Activated effector memory CD4-positive, alpha-beta T cell treated with anti-CD3 and anti-CD28 coated beads, Interleukin-2, amount 50 U/mL, for 16 hours (primary cell): ENCODE measurements at places on chromosomes 6 and 20.

DNA sequence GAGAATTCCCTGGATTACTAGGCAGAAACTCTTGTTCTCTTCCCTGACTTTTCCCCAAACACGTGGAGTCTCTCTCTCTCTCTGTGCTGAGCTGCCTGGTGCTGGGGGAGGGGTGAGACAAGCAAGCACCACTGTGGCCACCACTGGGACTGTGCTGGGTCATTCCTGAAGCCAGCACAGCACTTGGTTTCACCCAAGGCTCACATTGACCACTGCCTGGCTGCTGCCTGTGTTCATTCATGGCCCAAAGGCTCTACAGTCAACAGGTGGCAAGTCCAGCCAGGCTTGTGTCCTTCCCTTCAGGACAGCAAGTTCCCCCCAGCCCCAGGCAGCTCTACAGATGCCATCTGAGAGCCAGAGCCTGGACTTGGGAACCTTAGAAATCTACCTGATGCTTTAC lies 92.2 kb downstream of the CTNNBL1 start:
- DNase-seq = no peak

- no peak for DNase-seq
Measured at GRCh38 chr6:2534406-2535042, 216.2 kb downstream of the MYLK4 start.

GRCh38 chr6:44921798-44922197 lies 406.3 kb upstream of the RUNX2 start:
- DNase-seq = no peak

GRCh38 chr20:59333951-59334350 lies 33.5 kb downstream of the EDN3 start:
- no peak for DNase-seq

DNA sequence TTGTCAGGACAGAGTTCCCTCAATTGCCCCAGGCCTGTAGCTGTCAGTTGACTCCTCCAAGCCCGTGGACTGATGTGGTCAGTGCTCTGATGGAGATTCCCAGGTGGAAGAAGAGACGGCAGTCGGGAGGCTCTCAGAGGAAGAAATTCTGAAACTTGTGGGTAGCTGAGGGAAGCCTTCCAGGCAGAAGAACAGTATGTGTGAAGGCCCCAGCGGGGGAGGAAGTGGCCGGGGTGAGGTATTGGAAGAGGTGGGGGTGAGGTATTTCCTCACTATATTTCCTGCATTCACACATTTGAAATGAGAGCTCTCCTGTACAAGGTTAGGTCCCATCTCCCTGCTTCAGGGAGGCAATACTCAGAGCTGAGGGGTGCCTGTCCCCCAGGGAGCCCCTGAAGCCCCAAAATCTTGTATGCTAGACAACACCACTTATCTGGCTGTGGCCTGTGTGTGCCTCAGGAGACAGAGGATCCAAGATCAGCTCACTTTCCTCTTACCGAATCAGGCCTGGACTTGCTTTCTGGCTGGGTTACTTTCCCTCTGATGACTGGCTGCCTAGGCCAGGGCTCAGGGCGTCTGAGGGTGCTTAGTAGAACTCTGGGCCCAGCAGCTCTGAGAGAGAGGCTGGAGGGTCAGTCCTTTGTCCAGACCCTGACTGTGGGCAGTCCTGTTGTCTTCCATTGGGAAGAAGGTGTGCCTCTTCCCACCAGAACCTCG lies 49.3 kb upstream of the MYL9 start:
- peak; percentile 82 for DNase-seq

GRCh38 chr20:17835934-17836300 lies 132.7 kb downstream of the SNX5 start:
- DNase-seq = no peak

DNA sequence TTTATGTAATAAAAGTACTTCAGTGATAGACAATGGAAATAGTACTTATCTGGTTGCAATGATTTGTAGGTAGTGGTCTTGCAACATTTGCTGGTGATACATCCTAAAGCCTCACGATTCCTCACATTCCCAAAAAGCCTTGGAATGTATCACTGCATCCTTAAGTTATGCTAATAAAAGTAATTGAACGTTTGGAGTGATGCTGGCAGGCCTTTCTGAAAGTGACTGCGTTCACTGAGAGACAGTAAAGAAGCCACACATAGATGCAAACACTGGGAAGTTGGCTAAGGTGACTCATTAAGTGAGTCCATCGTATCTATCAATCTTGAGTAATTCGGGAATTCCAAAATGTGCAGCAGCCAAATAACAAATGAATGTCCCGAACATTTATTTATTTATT lies 444.1 kb upstream of the SOX4 start:
- DNase-seq = no peak

GRCh38 chr6:41375598-41376151 lies 40.3 kb downstream of the NCR2 start:
- DNase-seq = no peak

GRCh38 chr6:35448191-35448590 lies 3.9 kb upstream of the FANCE start:
- DNase-seq = no peak

DNA sequence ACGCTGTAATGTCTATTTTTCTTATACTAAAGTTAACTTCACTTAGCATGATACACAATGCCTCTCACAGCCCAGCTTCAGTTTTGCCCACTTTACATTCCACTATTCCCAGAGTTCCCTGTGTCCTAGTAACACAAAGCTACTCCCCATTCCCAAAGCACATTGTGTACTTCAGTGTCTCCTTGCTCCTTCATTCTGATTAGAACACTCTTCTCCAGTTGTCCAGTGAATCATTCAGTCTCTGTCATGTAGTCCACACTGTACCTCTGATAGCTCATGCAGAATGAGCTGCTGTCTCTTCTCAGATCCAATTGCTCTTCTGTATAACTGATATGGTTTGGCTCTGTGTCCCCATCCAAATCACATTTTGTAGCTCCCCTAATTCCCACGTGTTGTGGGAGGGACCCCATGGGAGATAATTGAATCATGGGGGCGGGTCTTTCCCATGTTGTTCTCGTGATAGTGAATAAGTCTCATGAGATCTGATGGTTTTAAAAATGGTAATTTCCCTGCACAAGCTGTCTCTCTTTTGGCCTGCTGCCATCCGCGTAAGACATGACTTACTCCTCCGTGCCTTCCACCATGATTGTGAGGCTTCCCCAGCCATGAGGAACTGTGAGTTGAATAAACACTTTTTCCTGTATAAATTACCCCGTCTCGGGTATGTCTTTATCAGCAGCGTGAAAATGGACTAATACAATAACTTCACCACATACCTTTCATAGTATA lies 2.1 kb upstream of the TMX4 start:
- no peak for DNase-seq

- no peak for DNase-seq
Measured at GRCh38 chr6:158573542-158573931, 13.6 kb downstream of the TMEM181 start.

- no peak for DNase-seq
Measured at GRCh38 chr6:1572892-1573291, 36.8 kb upstream of the FOXC1 start.

GRCh38 chr6:7786214-7786661 lies 60.3 kb downstream of the BMP6 start:
- DNase-seq = no peak

DNA sequence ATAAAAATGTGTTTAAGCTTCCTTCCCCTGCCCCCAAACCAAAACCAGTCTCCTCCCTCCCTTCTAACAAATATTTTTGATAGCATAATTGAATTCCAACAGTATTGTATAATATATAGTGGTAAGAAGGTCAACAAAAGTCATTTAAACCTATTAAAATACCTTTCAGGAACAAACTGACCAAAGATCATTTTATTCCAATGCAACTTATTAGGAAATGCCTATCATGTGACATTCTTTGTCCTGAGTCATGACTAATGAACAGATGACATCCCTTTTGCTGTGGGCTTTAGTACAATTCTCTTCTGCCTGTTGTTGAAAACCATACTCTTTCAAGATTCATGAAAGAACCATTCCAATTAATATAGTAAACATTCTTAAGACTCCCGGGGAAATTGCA lies 51.5 kb upstream of the TRAF3IP2 start:
- no peak for DNase-seq

- no peak for DNase-seq
Measured at GRCh38 chr6:152268846-152269442, 368.2 kb downstream of the SYNE1 start.

GRCh38 chr6:104466306-104466705 lies 393.4 kb downstream of the HACE1 start:
- DNase-seq = no peak

DNA sequence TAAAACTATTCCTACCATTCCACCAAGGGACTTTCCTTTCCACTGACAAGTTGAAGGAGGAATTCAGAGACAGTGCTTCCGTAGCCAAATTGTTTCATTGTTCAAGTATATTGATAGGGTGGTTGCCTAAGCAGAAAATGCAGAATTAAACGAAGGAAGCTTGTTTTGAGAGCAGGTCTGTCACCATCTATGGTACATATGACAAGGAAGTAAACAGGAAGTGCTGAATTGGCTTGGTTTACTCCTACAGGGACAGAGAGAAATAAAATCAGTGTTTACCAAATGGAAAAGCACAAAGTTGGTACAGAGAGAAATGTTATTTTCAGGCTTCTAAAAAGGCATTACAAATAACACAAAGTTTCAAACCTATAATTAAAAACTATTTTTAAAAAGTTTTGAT lies 421.8 kb downstream of the CDC5L start:
- no peak for DNase-seq

- no peak for DNase-seq
Measured at GRCh38 chr6:159572439-159573110, 120.5 kb downstream of the SOD2 start.

DNA sequence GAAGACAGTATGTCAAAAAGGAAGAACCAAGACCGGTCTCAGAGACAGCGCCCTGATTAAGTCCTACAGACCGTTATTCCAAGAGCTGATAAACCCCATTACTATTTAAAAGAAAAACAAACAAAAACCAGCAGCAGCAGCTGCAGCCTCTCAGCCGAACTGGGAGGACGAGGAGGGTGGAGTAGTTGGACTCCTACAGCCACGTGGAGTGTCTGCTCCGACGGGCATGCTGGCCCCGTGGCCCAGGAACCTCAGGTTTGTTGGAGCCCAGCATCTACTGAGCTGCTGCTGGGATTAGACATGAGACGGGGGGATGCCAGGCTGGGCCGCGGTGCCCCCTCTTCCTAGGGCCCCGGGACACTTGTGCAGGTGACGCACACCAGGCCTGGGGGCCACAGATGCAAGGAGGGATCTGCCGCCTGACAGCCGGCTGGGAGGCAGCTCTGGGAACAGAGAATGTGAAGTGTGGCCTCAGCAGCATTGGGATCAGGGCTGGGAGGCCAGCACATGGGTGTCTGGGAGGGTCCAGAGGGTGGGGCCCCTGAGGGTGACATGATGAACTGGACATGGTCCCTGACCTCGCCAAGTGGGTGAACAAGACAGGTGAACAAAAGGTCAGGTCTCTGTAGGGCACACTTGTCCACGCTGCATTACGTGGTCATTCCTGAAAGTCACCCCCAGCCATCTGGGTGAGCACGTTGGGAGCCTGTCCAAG lies 2.9 kb upstream of the ZBTB46 start:
- no peak for DNase-seq

GRCh38 chr6:133159255-133159795 lies 81.8 kb upstream of the EYA4 start:
- no peak for DNase-seq

DNA sequence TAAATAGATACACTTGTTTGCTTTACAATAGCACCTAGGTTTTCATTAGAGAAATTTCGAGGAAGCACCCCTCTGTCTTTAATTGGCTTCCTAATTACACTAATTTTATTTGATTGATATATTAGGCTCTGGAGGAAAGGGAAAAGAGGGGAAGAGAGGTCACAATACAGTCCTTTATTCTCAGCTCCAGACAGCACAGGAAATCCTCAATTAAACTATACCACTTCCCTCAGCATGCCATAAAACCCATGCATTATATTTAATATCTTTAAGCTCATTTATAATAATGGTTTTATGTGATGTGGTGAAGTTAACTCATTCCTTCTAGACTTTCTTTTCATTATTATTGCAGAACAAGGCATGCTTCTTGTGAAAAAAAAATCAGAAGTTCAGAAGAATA lies 17.7 kb upstream of the PDE7B start:
- no peak for DNase-seq

- no peak for DNase-seq
Measured at GRCh38 chr6:121175827-121176226, 158.5 kb downstream of the TBC1D32 start.

DNA sequence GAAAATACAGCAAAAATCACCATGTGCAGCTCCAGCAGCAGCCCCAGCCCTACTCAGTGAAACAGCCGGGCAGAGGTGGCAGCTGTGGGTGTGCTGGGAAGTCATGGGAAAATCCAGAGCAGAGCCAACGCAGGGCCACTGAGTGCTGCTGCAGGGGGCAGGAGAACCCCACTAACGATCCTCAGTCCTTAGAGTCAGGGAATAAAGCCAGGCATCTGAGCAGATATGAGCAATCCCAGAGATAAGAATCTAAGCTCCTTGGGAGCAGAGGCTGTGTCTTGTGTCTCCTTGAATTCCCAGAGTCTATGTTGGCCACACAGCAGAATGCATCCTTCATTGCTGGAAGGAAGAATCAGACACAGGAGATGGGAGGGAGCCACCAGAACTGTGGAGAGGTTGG lies 493.1 kb upstream of the MAP3K7 start:
- DNase-seq = no peak

DNA sequence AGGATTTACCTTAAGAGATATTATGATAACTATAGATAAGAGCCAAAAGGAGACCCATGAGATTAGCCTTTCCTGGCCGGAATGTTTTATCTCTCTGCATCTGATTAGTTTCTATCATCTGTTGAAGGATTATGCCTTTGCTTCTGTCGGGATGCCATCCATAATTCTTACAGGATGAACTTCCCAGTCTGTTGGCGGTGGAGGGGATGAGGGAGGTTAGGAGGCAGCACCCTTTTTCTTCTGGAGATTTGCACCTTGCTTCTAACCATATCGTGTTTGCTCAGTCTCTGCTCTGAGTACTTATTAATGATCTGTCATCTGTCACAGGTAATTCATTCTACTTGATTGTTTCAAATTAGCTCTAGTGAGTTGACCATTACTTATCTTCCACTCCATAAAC lies 292.1 kb downstream of the KHDC1L start:
- no peak for DNase-seq

GRCh38 chr20:62604796-62605195 lies 37.5 kb upstream of the SLCO4A1 start:
- DNase-seq = no peak

GRCh38 chr6:43159599-43159998 lies 11.5 kb upstream of the SRF start:
- no peak for DNase-seq

DNA sequence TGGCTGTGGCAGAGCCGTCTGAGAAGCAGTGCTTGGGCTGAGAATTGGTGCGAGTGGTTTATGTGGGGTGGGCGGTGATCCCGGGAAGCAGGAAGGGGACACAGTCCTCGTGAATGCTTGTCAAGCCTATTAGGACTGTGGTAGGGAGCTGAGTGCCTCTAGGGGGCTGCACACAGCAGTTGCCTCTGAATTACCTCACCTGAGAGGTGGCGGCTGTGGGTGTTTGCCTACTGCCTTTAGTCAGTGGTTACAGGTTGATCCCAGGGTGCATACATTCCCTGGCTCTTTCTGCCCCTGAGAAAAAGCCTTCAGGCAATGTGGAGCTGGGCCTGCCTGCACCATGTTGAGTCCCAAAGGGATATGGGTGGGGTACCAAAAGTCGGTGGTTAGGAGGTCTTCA lies 5.2 kb downstream of the AP5S1 start:
- no peak for DNase-seq
